RCC 7860 (cell line): ENCODE measurements at places on chromosomes 16 and 17.

GRCh38 chr16:64983963-64984362 lies 137.9 kb downstream of the CDH11 start:
- peak; percentile 64 for DNase-seq

DNA sequence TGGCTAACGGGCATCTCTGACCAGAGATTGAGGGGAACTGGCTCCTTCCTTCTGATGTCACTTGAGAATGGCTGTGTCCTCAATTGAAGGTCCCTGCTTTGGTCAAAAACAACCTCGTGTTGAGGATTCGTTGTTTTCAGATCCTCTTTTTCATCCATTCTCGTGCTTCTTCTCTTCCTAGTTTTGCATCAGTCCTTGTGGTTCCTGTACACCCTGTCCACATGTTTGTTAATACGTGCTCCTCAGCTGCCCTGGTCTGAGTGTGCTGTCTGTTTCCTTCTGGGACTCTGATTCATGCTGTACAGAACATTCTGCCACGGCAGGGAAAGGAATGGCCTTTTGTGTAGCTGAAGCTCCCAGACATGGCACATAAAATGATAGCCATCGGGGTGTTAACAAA lies 863.2 kb upstream of the GOT2 start:
- no peak for DNase-seq

GRCh38 chr17:59432657-59433056 lies 101.2 kb downstream of the YPEL2 start:
- no peak for DNase-seq

GRCh38 chr16:82368041-82368440 lies 198.0 kb upstream of the MPHOSPH6 start:
- no peak for DNase-seq

GRCh38 chr17:56679777-56680422 lies 86.4 kb downstream of the NOG start:
- no peak for DNase-seq

- DNase-seq = no peak
Measured at GRCh38 chr16:50596762-50597450, 48.7 kb downstream of the NKD1 start.
